ENCODE measurements at places on chromosomes 12 and 14.

DNA sequence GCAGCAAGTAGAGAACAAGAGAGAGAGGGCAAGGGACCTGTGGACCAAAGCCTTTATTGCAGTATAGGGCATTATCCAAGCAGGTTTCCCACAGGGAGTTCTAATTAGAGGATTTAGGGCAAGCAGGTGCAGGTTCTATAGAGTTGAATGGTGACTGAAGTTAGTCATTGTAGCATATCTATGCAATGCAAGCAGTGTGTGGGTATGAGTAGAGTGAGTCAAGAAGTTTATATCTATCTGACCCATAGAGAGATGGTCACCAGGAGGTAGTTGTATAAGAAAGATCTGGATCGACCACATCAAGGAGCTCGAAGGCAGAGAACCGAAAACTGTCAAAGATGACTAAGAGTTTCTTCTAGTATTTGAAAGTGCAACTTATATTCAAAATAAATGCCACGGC, 167.3 kb downstream of the PLCZ1 start:
- DNase-seq: no peak

DNA sequence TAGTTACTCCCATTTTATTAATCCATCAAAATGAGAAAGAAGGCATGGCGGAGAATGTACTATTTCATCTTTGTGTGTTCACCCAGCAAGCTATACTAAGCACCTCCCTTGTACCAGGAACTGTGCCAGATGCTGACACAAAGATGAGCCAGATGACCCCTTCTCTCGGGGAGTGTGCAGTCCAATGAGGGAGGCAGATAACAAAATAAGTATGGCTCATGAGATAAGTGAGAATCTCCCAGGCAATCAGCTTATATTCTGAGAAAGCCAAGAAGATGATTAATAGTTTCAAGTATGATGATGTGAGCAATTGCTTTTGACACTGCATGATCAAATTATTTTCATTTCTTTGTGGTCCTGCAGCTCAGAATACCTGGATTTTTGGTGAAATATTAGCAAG, 1.3 kb upstream of the TMEM233 start:
- no peak for DNase-seq

GRCh38 chr12:46384451-46385309, 12.1 kb upstream of the SLC38A2 start:
- DNase-seq: no peak

GRCh38 chr12:26867080-26867479, 34.1 kb upstream of the ITPR2 start:
- DNase-seq: no peak

DNA sequence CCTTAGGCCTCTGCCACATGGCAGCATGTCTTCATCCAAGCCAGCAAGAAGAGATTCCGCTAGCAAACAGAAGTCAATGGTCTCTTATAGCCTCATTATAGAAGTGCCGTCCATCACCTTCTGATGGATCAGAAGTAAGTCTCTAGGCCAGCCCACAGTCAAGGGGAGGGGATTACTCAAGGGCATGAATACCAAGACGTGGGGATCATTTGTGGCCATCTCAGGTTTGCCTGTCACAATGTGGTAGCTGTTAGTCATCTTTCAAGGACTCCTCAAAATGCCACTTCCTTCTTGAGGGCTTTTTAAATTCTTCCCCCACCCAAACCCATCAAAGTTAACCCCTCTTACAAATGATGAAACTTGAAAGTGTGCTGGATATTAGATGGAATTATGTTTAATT, 8.1 kb upstream of the ADCY6 start:
- no peak for DNase-seq

DNA sequence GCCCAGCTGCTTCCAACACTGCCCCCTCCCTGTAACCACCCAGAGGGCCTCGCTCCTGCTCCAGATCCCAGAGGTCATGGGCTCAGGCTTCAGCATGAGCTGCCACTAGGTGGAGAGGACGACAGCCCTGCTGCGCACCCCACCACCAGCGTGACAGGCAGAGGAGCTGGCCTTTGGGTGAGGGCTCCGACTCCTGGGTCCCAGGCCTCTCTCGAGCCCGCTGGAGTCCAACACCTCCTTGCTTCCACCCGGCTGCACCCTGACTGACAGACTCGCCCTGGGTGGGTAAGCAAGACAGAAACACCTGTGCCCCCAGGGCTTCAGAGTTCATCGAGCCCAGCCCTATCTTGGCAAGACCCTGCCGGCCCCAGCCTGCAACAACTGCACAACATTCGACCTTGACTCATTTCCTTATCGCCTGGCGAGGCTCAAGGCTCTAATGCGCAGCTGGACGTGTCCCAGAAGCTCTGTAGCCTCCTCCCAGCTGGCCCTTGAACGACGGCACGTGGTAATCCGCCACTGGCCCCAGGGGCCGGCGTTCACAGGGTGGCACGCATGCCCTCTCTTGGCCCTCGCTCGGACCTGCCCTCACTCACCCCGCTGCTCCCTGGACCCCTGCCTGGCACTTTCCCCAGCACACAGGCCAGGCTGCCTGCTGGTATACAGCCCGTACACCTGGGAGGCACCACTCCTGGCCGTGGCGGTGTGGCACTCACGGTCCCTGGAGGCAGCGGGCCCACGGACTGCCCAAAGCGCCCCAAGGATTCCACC, 28.0 kb downstream of the VPS37B start:
- DNase-seq: peak; percentile 95

DNA sequence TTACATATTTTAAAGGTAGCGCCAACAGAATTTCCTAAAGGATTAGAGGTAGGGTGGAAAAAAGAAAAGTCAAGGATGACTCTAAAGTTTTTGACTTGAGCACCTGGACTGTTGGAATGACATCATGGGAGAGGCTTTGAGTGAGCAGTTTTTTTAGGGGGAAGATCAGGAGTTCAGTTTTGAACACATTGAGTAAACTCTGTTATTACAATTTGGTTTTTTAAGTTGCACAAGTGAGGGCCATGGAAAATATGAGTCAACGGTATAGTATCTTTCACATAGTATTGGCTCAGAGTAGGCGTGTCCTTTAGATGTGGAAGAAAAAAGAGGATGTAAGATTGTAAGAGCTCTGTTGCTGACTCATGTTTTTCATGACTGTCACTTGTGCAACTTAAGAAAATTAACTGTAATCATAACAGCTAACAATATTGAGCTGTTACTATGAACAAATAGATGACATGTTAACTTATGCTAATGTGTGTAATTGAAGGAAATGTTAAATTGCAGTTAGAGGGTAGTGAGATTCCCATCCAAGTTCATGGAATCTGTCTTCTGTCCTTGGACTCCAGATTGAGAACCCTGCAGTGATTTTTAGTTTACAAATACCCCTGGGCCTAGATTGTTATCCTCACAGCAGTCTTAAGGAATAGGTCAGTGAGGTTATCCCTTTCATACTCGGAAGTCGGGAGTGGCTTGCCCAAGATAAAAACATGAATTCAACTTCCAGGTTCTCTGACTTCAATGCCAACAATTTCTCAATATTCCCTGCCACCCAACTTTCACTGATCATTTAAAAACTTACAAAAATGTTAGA, 48.2 kb upstream of the ATP2B1 start:
- peak; percentile 56 for DNase-seq

GRCh38 chr12:20063116-20063515, 305.2 kb upstream of the PDE3A start:
- DNase-seq: no peak

GRCh38 chr12:119014368-119014767, 33.0 kb downstream of the SRRM4 start:
- DNase-seq: no peak

- no peak for DNase-seq
Observed at GRCh38 chr12:107397890-107398500, 287.6 kb upstream of the PWP1 start.

DNA sequence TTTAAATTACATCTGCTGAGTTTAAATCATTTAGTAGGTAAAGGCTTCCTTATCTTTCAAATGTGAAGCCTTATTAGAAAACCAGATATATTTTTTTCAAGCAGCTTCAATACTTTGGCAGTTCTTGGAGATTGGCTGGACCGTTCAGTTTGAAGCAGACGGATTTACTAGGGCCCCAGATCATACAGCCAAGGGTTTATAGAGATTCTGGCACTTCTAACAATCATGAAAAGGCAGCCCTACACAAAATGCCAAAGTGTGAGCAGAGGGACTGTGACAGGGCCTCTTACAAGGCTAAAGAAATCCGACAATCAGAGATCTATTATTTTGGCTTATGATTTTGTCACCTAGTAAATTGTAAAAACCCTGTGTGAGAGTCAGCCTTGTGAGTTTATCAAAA, 162.8 kb upstream of the SLC38A2 start:
- DNase-seq: no peak

DNA sequence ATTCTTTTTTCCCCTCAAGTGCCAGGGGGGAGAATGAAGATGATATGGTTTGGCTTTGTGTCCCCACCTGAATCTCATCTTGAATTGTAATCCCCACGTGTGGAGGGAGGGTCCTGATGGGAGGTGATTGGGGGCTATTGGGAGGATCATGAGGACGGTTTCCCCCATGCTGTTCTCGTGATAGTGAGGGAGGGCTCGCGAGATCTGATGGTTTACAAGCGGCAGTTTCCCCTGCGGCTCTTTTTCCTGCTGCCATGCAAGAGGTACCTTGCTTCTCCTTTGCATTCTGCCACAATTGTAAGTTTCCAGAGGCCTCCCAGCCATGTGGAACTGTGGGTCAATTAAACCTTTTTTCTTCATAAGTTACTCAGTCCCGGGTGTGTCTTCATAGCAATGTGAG, 173.7 kb downstream of the CAND1 start:
- no peak for DNase-seq

- DNase-seq: no peak
Observed at GRCh38 chr14:35387713-35388579, 16.6 kb downstream of the NFKBIA start.

- no peak for DNase-seq
Observed at GRCh38 chr12:11797317-11797913, 147.9 kb downstream of the ETV6 start.

- DNase-seq: peak; percentile 60
Observed at GRCh38 chr14:72515779-72516770, 377.8 kb downstream of the DPF3 start.

DNA sequence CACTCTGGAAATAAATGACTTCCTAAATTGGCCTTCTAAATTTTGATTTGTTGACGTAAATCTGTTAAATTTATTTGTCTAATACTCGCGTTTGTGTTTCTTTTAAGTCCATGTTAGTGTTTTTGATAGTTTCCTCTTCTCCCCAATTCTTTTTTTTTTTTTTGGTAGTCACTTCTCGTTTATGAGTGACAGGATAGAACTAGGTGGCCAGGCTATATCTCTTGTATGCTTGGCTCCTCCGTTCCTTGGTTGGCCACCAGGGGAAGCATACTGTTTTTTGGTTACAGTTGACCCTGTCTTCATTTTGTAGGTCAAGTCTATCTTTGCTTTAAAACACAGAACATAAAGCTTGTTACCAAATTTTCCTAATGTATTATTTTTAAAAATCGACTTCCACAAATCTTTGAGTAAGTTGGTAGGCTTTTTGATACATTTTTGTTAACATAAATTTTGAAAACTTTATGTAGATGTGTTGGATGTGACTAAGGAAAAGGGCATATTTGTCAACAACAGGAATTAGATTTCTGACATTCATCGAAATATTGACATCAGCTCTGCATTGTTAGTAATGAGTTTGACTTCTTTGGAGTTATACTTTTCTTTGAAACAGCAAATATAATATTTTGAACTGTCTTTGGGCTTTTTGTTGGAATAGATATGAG, 2.2 kb downstream of the RCOR1 start:
- peak; percentile 63 for DNase-seq

DNA sequence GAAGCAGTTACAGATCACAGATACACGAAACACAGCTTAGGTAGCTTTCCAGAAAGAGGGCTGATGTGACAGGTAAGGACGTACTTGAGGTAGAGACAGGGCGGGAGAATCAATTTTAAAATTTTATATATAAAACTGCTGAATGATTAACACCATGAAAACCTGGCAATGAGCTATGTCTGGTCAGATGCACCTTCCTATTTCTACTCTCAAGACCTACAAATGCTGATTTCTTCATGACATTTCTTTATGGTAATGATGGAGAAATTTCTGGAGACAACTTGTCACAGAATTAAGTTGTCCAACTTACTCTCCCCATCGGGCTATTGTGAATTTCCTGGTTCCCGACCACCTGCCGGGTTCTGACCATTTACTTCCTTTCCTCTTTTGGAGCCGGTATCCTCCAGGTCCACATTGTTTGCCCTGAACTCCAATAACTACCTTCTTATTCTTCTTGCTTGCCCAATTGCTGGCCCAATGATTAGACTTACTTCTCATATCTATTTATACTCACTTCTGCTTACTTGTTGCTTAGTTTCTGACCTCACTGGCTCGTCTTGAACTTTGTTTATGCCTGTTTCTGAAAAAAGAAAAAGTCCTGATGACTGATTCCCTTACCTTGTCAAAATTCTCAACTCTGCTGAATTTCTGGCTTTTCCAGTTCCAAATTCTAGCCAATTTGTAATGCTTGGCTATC, 12.8 kb upstream of the ATP2B1 start:
- DNase-seq: no peak

DNA sequence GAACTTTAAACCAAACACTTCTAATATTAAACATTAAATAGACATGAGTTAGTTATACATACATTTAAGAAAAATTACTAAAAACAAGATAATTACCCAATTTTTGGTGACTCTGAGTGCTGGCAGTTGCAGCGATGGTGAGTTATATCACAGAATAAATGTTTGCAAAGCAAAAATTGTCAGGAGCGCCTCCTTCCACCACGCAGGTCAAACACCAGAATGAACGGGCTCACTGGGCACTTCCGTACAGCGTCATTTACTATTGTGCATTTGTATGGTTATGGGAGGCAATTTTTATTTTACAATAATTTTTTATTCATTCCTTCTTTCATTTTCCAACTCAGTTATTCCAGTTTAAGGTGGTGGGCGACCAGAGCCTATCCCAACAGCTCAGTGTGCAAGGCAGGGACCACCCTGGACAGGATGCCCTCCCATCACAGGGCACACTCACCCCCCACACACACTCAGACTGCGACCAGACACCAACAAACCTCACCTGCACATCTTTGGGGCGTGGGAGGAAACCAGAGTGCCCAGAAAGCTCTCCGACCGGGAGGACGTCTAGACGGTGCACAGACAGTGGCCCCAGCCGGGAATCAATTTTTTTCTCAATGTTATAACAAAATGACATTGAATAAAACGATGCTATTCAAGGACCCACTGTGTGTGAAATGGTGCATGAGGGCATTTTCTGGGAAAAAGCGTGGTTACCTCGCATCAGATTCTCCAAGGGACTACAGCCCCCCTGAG, 67.2 kb downstream of the TESC start:
- no peak for DNase-seq

- DNase-seq: no peak
Observed at GRCh38 chr12:29732593-29732992, 51.1 kb downstream of the TMTC1 start.
